Stimulated activated CD4-positive, alpha-beta T cell treated with anti-CD3 and anti-CD28 coated beads, Interleukin-1b, Interleukin-23, amount 100 ng/mL, for 48 hours (primary cell): ENCODE measurements at places on chromosomes 2 and 18.

DNA sequence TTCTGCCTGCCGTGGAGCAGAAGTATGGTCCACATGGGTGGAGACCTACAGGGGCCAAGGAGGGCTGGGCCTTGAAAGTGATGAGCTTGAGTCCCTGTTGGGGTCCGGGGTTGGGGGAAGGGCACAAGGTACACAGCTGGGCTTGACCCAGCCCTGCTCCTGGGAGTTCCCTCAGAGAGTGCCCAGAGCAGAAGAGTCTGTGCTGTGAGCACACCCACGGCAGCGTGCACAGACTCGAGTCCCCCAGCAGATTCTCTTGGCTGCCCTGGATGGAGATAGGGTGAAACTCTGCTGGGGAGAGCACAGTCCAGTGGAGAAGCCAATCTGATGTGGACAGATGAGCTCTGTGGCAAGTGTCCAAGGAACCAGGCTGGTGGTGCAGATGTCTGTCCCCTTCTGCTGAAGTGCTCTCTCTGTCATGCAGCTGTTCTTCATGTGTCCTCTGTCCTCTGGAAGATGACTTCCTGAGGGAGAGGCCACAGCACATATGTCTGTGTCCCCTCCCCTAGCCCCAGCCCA is 27.5 kb downstream of the INPP4A start:
- no peak for DNase-seq

GRCh38 chr2:113083296-113083695 is 15.5 kb downstream of the IL1F10 start:
- peak; percentile 41 for DNase-seq

GRCh38 chr2:51812138-51812866 is 780.4 kb upstream of the NRXN1 start:
- no peak for DNase-seq

DNA sequence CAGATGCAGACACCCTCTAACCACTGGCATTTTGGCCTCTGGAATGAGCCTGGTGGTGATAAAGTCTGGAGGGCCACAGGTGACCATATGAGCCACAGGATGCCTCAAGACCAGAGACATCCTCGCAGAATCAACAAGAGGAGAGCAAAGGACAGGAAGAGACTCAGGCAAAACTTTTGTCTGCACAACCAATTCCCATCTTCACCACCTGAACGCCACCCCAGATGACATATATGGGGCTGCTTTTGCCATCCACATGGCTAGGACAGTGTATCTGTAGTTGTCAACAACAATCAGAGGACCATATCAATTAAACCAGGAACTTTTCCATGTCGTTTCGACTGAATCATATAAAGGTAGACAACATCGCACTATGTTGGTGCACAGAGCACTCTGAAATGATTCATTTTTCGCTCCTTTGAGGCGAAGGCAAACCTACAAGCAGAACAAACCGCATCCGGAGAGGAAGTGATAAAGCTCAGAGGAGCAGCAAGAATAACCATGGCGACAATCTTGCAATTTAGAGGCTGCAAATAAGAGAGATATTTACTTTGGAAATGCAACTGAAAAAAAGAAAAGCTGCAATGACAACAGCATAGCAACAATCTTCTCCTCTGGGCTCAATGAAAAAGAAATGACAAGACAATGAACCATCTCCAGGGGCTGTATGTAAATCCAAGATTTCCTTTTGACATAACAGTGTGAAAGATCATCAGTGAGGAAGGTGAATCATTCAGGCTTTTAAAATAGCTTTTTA is 204.5 kb downstream of the ARL4C start:
- peak; percentile 69 for DNase-seq

- no peak for DNase-seq
These were observed 141.1 kb downstream of the HRH4 start for GRCh38 chr18:24601585-24601984.

- no peak for DNase-seq
These were observed 22.9 kb downstream of the SH3BP4 start for GRCh38 chr2:234974501-234975385.
